ENCODE measurements at places on chromosomes 2 and 18.
A peak's percentile ranks its signal among the peaks of the same experiment; 100 is the strongest.

- no peak for DNase-seq
Measured at GRCh38 chr2:121021685-121022084, 263.3 kb downstream of the TFCP2L1 start.

- no peak for DNase-seq
Measured at GRCh38 chr2:101305492-101306078, 2.9 kb downstream of the RNF149 start.

DNA sequence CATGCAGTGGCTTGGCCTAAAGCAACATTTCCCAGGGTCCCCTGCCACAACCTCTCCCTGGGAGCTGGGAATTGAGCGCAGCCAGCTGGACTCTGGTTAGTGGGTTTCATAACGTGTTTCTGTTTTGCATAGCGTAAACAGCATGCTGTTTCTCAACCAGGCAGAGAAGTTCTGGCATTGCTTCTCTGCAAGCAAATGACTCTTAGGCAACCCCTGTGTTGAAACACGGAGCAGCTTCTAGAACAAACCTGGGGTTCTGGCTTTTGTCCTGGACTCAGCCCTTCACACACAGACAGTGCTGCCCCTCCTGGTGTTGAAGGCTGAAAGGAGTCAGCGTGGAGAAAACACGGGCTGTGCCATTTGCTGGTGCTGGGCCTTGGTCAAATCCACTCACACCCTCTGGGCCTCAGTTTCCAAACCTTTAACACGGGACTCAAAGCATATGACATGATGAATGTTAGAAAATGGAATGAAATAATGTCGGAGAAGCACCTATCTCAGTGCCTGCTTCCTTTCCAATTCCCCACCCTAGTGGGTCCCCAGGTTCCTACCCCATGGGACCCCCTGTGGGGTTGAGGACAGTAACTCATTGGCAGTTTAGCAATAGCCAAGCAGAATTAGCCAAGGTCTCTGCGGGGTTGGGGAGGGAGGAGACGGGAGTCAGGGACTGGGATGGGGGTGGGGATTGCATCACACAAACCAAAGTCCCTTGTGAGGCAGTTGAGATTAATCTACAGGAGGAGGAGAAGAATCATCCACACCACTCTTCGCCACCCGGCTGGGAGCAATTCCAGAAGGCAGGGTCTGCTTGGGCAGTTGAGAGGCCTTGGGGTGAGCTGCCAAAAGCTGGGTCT is 30.2 kb upstream of the IL1R2 start:
- peak; percentile 85 for DNase-seq

DNA sequence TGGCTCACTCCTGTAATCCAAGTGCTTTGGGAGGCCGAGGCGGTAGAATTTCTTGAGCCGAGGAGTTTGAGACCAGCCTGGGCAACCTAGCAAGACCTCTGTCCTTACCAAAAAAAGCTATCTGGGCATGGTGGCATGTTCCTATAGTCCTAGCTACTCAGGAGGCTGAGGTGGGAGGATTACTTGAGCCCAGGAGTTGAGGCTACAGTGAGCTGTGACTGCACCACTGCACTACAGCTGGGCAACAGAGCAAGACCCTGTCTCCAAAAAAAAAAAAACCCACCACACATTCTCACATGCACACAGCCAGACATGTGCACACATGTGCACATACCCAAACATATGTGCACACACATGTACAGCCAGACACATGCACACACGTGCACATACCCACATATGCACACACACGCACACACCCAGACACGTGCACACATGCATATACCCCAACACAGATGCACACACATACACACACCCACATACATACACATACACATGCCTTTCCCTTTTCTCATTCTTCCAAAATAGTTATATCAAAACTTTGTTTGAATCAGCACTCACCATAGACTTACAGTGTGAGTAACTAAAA is 14.2 kb downstream of the GREB1 start:
- no peak for DNase-seq

DNA sequence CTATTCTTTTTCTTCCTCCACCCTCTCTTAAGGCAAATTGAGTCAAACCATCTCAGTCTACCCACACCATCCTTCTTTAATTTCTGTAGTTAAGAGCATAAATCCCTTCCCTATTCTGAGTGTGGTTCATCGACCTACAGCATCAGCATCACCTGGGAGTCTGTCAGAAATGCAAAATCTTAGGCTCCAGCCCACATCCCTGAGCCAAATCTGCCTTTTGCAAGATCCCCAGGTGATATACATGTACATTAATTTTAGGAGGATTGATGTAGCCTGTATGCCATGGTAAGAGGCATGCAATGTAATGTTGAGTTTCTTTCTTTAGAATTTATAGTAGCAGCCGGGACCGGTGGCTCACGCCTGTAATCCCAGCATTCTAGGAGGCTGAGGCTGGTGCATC is 151.7 kb upstream of the TNP1 start:
- DNase-seq = no peak

GRCh38 chr2:36753706-36754221 is 57.3 kb downstream of the VIT start:
- DNase-seq = no peak

DNA sequence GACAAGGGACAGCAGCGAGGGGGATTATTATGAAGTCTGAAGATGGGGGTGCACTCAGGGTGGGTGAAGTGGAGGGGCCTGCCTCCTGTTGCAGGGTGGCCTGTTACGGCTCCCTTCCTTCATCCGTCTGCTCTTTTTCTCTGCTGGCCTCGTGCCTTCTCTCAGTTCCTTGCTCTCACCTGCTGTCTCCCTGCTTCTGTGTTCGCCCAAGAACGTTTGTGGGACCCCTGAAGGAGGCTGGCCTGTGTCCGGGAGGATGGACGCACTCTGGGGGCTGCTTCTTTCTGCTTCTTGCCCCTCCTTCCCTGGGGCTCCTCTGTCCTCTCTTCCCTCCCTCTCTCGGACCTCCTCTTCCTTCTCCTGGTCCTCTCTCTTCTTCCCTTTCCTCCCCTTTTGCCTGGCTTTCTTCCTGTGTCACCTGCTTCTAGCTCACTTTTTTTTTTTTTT is 13.8 kb downstream of the MROH2A start:
- no peak for DNase-seq

DNA sequence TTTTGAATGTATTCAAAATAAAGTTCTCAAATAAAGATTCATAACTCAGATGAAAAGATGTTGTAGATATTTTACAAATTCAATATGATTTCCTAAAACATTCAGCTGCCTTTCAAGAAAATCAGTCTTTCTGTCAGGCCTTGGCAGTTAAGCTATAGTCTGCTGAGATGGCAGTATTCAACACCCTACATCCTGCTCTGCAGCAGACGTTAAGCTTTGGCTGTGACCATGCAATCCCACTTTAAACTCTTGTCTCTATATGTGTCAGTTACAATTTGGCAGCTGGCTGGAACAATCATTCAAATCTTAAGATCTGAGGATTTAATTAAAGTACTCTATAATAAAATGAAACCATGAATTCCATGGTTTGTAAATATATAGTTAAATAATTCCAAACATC is 567.3 kb upstream of the ZNF804A start:
- peak; percentile 49 for DNase-seq

GRCh38 chr2:159153063-159153462 is 133.4 kb downstream of the WDSUB1 start:
- DNase-seq = no peak

GRCh38 chr18:50247561-50247960 is 18.7 kb downstream of the CFAP53 start:
- no peak for DNase-seq

DNA sequence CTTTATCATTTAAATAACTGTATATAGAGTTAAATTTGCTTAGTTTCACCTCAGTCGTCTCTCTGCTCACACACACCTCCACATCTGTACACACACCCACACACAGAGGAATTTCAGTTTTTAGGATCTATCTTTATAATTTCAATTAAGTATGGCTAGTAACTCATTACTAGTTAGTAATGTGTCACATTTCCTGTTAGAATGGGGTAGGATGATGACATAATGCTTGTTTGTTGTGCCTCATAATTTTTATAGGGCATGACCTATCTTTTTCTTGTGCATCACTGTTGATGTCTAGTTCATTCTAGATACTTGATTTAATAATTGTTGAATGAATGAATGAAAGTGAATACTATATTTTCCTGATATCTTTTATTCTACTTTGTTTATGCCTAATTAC is 108.6 kb downstream of the AGPS start:
- DNase-seq = no peak

DNA sequence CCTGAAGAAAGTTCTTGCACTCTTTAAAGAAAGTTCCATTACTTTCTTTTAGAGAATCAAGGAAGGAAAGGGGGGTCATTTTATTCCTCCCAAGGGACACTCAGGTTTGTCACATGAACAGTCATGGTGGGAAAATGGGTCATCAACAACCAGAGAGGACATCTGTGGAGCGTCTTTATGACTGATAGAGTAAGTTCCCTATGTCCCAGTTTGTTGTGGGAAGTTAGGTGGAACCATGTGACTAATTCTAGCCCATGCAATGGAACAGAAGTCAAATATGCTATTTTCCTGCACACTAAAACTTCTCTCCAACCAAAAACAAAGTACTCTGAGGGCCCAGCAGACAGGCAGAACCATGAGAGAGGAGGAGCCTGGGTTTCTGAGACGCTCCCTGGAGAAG is 165.6 kb upstream of the SERTAD2 start:
- DNase-seq = no peak

- DNase-seq = no peak
Measured at GRCh38 chr18:7926526-7926925, 359.4 kb downstream of the PTPRM start.

- no peak for DNase-seq
Measured at GRCh38 chr2:201151127-201151981, 31.6 kb upstream of the CASP10 start.

DNA sequence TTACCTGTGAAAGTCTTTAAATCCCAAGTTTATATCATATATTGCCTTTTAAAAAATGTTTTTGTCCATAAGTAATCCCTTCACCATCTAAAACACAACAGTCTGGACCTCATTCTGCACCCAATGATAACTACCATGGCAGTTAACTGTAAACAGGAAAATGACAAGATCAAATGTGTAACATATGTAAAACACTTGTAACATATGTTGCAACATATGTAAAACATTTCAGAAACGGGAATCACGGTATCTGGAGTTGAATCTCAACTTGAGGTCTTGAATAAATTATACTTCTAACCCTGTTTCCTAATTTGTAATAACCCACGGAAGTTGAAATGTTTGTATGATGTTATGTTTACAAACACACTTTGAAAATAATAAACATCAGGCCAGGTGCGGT is 6.2 kb downstream of the LRPPRC start:
- no peak for DNase-seq

DNA sequence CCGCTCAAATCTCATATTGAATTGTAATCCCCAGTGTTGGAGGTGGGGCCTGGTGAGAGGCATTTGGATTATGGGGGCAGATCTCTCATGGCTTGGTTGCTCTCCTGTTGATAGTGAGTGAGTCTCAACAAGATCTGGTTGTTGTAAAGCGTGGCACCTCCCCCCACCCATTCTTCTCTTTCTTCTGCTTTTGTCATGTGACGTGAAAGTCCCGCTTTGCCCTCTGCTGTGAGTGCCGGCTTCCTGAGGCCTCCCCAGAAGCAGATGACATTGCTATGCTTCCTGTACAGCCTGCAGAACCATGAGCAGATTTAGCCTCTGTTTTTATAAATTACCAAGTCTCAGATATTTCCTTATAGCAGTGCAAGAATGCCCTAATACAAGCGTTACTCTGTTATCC is 673.8 kb downstream of the ADCYAP1 start:
- no peak for DNase-seq

DNA sequence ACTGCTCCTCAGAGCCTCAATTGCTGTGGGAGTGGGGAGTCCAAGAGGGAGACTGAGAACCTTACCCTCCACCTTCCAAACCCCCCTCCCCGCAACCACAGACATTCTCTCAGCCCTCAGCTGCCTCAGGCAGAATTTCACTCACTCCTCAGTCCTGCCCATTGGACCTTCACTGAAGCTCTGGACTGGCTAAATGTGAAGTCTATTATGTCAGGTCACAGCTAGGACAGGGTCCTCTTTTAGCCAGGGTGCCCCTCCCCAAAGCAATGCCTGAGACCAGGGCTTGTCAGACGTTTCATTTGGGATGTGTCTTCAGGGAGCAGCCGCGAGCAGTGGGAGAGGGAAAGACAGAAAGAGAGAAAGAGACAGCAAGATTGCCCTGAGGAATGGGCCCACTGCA is 199.3 kb upstream of the CCDC68 start:
- no peak for DNase-seq

DNA sequence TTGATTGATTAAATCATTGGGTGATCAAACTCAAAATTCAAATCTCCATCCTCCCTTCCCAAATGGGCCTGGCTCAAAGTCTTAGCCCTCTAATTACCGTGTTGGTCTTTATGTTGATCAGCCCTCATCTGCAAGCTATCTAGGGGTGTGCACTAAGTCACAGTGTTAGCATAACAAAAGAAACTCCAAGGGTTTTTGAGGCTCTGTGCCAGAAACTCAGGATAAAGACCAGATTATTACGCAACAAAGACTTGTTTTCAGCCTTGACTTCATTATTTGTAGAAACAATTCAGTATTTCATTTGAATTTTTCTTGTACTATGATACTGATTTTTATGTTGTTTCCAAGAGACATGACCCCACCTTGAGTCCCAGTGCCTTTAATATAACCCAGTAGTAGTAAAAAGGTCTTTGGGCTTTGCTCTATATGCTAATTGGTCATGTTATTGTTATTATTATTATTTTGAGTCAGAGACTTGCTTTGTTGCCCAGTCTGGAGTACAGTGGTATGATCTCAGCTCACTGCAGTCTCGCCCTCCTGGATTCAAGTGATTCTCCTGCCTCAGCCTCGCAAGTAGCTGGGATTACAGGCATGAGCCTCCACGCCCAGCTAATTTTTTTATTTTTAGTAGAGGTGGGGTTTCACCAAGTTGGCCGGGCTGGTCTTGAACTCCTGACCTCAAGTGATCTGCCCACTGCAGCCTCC is 13.9 kb downstream of the PSMD14 start:
- no peak for DNase-seq

DNA sequence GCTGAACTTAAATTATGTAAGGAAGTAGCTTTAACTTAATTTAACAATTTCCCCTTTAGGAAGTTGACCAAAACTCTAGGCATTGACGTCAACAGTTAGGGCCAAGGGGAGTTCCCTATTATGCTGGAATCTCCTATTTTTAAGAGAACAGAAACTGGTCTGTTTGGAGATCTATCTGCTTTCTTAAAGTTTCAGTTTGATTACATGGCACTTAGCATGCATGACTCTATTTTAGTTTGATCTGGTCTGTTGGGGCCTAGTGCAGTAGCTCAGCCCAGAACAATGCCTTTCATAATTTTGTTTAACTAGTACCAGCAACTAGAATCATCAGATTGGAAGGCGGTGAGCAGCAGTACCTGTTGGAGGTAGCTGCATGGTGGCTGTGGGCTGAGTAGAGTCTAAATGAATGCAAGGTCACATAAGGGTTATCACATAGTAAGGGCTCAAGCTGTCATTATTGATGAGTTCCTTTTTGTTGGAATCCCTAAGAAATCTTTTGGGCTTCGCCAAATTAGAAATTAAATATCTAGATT is 60.5 kb upstream of the ZNG1B start:
- DNase-seq = no peak

DNA sequence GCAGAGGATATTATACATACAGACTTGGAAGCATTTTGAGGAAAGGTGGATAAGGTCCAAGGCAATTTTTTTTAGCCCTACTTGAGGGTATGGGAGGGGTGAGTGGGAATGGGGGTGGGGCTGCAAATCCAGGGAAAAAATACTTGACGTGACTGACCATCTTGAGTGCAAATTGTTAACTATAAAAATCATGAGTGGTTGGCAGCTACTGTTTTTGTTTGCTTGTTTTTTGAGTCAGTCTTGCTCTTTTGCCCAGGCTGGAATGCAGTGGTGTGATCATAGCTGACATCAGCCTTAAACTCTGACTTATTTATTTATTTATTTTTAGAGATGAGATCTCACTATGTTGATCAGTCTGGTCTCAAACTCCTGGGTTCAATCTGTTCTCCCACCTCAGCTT is 458.8 kb downstream of the PIK3C3 start:
- DNase-seq = no peak

Measured in tongue (tissue), 3 donors.